ENCODE measurements at places on chromosomes 11 and 22.

DNA sequence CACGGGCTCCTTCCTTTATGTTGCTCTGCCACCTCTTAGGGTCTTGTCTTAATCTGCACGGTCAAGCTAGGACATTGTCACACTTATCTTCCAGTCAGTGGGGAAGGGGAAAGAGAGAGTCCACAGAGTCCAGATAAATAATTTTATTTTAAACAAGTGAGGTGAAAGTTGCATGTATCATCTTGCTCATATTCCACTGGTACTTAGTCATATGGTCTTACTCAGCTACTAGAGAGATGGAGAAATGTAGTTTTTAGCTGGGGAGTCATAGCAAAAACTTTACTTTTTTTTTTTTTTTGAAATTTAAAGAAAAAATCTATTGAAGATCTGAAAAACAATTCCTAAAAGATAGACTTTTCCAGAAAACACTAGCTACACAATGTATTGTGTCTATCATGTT is 29.0 kb downstream of the PDE3B start:
- H3K36me3 ChIP-seq = no peaks in the 10 kb centered on the region
- peak; percentile 26 for DNase-seq
- H3K4me1 ChIP-seq = no peaks in the 10 kb centered on the region
- no peak overlapping the region for H3K27ac ChIP-seq
- no peaks in the 10 kb centered on the region for H3K27me3 ChIP-seq

- no peak overlapping the region for H3K4me3 ChIP-seq
- peaks cover 4% of the 10 kb centered on the region for H3K4me1 ChIP-seq
- no peak for DNase-seq
- no peaks in the 10 kb centered on the region for H3K36me3 ChIP-seq
- H3K27ac ChIP-seq = no peak overlapping the region
These were observed 168.1 kb downstream of the ADAMTS15 start for GRCh38 chr11:130616573-130616972.

GRCh38 chr11:12121011-12121410 is 10.6 kb downstream of the MICAL2 start:
- no peak overlapping the region for H3K4me3 ChIP-seq
- no peaks in the 10 kb centered on the region for H3K27me3 ChIP-seq
- no peak overlapping the region for H3K27ac ChIP-seq
- peaks cover 25% of the 10 kb centered on the region for H3K4me1 ChIP-seq

DNA sequence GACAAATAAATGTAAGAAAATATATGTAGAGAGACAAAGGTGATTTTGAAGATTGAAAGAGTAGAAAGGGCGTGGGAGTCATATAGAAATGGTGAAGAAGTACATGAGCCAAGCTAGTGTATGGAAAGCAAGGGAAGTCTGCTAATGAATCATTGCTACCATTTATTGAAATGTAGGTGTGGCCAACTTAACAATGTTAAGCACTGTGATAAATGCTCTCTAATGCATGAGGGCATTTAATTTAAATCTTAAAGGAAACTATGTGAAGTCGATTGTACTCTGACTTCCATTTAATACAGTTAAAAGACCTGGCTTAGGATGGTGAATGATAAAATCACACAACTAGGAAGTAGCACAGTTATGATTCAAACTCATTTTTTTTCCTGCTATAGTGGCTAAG is 219.9 kb downstream of the CASP12 start:
- H3K4me1 ChIP-seq = no peaks in the 10 kb centered on the region
- H3K36me3 ChIP-seq = no peaks in the 10 kb centered on the region
- H3K27me3 ChIP-seq = no peaks in the 10 kb centered on the region
- H3K4me3 ChIP-seq = no peak overlapping the region
- no peak overlapping the region for H3K27ac ChIP-seq

- no peak overlapping the region for H3K4me3 ChIP-seq
- no peak for DNase-seq
- no peak overlapping the region for H3K27ac ChIP-seq
- peaks cover 2% of the 10 kb centered on the region for H3K4me1 ChIP-seq
These were observed 93.9 kb downstream of the DSCAML1 start for GRCh38 chr11:117702946-117703598.

GRCh38 chr11:45949992-45950407 is 27.5 kb downstream of the LARGE2 start:
- no peaks in the 10 kb centered on the region for H3K4me1 ChIP-seq
- no peak overlapping the region for H3K4me3 ChIP-seq
- no peak overlapping the region for H3K27ac ChIP-seq
- peaks cover 22% of the 10 kb centered on the region for H3K36me3 ChIP-seq

- H3K27ac ChIP-seq = no peak overlapping the region
- H3K27me3 ChIP-seq = no peaks in the 10 kb centered on the region
- peaks cover 3% of the 10 kb centered on the region for H3K36me3 ChIP-seq
- no peak for DNase-seq
These were observed 54.6 kb downstream of the POLD3 start for GRCh38 chr11:74646954-74647353.

DNA sequence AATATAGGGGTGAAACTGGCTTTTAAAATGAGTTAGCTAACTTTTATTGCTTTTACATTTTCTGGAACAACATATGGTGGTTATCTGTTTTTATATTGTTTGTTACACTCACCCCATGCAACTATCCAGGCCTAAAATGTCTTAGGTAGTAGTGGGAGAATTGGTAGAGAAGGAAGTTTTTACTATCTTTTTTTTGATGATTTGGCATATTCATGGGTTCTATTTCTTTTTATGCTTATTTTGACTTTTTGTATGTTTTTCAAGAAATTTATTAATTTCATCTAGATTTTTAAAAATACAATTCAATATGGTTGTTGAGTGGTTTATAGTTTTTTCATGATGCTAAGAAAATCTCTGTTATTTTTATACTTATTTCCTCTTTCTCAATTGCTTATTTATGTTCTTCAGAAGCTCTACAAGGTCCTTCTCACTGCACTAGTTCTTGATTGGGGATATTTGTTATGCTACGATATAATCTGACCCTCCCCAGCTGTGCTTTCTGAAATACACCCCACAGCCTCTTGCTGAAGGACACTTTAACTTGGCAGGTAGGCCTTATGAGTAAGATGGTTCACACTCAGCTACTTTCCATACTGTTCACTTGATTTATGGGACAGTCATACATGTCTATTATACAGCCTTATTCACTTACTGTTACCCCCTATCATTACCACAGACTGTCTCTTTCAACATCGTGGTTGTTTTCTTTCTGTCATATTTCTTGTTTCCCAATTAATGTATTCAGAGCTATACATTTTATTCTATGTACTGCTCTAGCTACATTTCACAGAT is 431.2 kb downstream of the METTL15 start:
- no peaks in the 10 kb centered on the region for H3K36me3 ChIP-seq
- peak; percentile 8 for DNase-seq
- no peak overlapping the region for H3K4me3 ChIP-seq
- no peaks in the 10 kb centered on the region for H3K27me3 ChIP-seq

- peaks cover 20% of the 10 kb centered on the region for H3K36me3 ChIP-seq
- H3K4me1 ChIP-seq = peaks cover 42% of the 10 kb centered on the region
- no peak within 1 kb of the TSS for H3K27ac ChIP-seq
- peak within 1 kb of the TSS; percentile 71 for H3K4me3 ChIP-seq
- H3K27me3 ChIP-seq = peaks cover 47% of the 10 kb centered on the region
These were observed at the start of gene ESAM for GRCh38 chr11:124762105-124762623. Gene ESAM (minus strand): TSS chr11:124762290. CDS start chr11:124762154, 136 bp downstream.

DNA sequence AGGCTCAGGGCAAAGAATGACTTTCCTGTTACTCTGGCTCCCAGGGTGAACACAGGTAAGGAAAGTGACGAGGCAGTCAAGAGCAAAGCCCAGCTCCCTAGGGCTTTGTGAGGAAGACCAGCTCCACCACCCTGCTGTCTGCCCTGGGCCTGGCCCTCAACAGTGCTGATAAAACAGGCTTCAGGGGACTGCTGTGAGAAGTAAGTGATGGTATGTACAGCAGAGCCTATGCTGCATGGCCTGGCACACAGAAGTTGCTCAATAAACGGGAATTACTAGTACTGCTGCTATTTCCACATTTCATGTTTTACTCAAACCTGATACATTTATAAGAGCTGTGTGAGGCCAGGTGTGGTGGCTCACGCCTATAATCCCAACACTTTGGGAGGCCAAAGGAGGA is 50.3 kb downstream of the MICAL3 start:
- no peaks in the 10 kb centered on the region for H3K27me3 ChIP-seq
- H3K4me1 ChIP-seq = peaks cover 37% of the 10 kb centered on the region
- H3K4me3 ChIP-seq = no peak overlapping the region
- H3K27ac ChIP-seq = no peak overlapping the region
- peaks cover 15% of the 10 kb centered on the region for H3K36me3 ChIP-seq
- DNase-seq = no peak

DNA sequence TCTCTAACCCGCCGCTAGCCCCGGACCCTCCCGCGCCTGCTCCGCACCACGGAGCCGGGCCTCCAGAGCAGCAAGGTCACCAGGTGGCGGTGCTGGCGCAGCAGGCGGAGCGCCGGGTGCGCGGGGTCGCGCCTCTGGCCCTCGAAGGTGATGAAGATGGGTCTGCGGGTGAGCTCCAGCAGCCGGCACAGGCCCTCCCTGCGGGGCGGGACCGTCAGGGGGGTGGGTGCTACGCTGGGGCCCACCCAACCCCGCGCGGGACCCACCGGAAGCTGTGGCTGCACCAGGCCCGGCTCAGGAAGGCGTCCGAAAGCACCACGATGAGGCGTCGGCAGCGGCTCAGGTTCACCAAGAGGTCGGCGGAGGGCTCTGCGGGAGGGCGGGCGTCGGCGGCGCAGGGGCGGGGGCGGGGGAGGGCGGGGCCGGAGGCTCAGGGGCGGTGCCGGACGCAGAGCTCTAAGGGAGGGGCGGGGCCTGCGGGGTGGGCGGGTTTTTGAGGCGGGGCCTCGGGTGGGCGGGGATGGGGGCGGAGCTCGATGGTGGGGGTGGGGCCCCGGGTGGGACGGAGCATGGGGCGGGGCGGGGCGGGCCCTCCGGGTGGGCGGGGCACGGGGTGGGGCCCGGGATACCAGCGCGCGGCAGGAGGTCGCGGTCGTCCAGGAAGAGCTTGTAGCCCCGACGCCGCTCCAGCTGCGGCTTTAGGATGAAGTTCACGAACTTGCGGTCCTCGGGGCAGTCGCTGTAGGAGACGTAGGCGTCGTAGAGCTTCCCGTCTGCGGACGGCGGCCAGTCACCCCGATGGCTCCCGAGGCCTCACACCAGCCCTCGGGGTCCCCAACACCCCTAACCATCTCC is 7.8 kb downstream of the SIGIRR start:
- no peaks in the 10 kb centered on the region for H3K27me3 ChIP-seq
- H3K36me3 ChIP-seq = peaks cover 31% of the 10 kb centered on the region
- no peak overlapping the region for H3K27ac ChIP-seq
- H3K4me1 ChIP-seq = peaks cover 49% of the 10 kb centered on the region
- DNase-seq = peak; percentile 72
- peak overlapping the region; percentile 67 for H3K4me3 ChIP-seq

DNA sequence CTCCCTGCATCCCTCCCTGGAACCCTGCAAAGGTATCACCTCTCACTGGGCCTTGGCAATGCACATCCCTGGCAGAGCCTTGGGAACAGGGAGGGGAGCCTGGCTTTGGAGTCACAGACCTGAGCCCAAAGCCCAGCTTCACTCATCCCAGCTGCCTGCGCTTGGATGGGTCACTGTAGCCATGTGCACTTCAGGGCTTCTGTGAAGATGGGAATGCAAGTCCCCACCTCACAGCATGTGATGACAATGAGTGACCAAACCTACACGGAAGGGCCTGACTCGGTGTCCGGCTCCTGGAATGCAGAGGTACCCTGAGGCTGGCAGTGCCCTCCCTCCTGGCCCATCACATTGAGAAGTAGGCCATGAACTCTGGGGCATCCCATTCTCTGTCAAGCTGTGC is 22.8 kb upstream of the BAIAP2L2 start:
- H3K4me1 ChIP-seq = peaks cover 9% of the 10 kb centered on the region
- H3K36me3 ChIP-seq = peaks cover 47% of the 10 kb centered on the region
- H3K27ac ChIP-seq = no peak overlapping the region
- no peaks in the 10 kb centered on the region for H3K27me3 ChIP-seq
- no peak for DNase-seq

GRCh38 chr11:134069426-134070341 is 812 bp downstream of the JAM3 start:
- peaks cover 17% of the 10 kb centered on the region for H3K27me3 ChIP-seq
- H3K27ac ChIP-seq = no peak overlapping the region
- no peaks in the 10 kb centered on the region for H3K36me3 ChIP-seq
- H3K4me1 ChIP-seq = no peaks in the 10 kb centered on the region

DNA sequence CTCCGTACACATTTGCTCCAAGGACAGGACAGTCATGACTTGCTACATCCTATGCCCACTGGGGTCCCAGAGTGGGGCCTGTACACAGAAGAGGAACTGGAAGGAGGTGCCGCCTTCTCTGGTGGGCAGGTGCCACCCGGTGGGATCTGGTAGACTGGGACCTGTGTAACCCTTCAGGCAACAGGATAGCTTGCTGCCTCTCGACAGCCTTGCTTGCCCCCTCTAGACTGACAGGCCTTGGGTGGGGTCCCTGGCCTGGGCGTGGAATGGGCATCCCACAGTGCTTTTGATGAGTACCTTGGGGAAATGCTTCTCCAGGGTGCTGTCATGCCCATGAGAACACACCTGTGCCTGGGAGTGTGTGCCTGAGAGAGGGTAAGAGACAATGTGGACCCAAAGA is 15.8 kb downstream of the SHANK3 start:
- H3K36me3 ChIP-seq = no peaks in the 10 kb centered on the region
- H3K27ac ChIP-seq = no peak overlapping the region
- H3K4me1 ChIP-seq = peaks cover 6% of the 10 kb centered on the region
- no peak overlapping the region for H3K4me3 ChIP-seq

DNA sequence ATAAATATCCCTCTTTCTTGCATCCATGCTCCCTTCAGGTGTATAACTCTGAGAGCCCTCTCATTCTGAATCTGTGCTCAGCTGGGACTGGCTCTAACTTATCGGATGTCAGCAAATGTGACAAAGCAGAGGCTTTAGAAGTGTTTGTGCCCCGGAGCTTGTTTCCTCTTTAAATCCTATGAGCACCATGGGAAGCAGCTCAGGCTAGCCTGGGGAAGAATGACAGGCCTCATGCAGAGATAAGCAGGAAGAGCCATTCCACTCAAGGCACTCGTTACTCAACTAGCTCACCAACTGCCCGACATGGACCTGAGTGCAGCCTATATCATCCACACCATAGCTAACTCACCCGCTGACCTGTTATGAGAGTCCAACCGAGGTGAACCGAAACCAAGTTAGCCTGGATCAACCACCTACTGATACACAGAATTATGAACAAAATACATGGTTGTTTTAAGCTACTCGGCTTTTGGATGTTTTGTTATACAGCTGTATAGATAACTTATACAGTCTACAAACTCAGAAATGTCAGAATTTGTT is 990.7 kb downstream of the NTM start:
- H3K27me3 ChIP-seq = peaks cover 32% of the 10 kb centered on the region
- DNase-seq = no peak
- no peak overlapping the region for H3K27ac ChIP-seq
- no peak overlapping the region for H3K4me3 ChIP-seq
- no peaks in the 10 kb centered on the region for H3K4me1 ChIP-seq

- no peaks in the 10 kb centered on the region for H3K27me3 ChIP-seq
- H3K36me3 ChIP-seq = peaks cover 54% of the 10 kb centered on the region
- DNase-seq = no peak
- peaks cover 30% of the 10 kb centered on the region for H3K4me1 ChIP-seq
- no peak overlapping the region for H3K27ac ChIP-seq
These were observed 4.7 kb downstream of the UCP2 start for GRCh38 chr11:73977856-73978519.

- no peaks in the 10 kb centered on the region for H3K36me3 ChIP-seq
- no peak overlapping the region for H3K27ac ChIP-seq
- DNase-seq = no peak
These were observed 810 bp downstream of the IGLL1 start for GRCh38 chr22:23579280-23579679.

All from mesenchymal stem cell (in vitro differentiated cells and primary cell).